Hippocampal formation (tissue), 2 donors: ENCODE measurements at places on chromosomes 7 and 10.

- DNase-seq: no peak
Observed at GRCh38 chr7:26959290-26959689, 94.9 kb upstream of the SKAP2 start.

DNA sequence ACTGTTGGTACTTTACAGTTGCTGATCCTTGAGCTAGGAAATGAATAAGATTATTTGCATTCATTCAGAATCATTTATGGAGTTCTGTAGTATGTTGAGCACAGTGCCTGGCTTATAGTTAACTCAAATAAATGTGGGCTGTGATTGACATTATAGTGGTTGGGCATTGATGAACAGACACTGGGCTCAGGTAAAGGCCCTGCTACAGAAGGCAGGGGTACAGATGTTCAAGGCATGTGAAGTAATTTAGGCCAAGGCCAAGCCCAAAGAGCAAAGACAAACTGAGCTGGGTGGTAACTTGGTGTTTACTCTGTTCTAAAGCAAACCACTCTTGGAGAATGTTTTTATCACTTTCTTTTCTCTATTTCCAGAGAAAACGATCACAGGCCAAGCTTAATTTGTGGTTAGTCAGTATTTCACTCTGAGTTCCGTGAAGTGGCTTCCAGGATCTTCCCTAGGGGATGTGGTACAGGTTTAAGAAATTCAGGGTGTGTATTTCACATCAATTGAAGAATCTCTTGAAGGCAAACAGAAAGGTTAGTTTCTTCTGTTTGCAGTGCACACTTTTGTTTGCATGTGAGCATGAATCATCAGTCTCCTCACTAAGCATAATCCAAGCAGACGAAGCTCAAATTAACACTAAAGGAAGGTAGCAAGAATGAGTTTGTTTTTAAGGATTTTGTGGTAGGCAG, 113.9 kb upstream of the PRR15 start:
- no peak for DNase-seq

DNA sequence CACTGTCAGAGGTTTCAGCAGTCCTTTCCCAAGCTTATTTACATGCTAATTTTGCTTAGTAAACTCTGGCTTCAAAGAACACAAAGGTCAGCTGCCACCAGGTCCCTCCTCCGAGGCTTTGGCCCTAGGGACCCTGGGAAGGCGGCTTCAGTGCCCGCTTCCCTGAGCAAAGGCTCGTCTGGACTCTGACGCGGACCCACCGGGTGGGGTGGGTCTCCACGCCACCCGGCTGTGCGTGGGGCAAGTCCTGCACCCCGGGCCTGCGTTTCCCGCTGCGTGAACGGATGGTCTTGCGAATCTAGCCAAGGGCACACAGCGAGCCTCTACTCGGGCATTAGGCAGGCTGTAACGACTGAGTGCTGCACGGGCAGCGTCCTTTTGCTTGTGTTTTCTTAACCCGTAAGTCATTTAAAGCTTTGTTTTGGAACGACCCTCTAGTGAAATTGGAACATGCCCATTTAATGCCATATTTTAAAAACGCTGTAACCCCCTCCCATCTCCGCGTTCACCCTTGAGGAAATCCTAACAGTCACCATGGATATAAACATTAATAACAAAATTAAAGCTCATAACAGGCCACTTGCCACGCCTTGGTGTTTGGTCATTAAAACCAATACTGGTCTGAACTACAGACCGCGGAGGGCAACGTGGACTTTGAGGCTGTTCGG, 828 bp downstream of the BNIP3 start:
- no peak for DNase-seq

GRCh38 chr7:21029006-21029405, 242.3 kb upstream of the SP8 start:
- no peak for DNase-seq

GRCh38 chr7:88759230-88760135, at the start of gene ZNF804B:
TSS of gene ZNF804B (plus strand) at chr7:88759700. CDS start at chr7:88759977, 277 bp downstream.
- DNase-seq: peak; percentile 20

- DNase-seq: no peak
Observed at GRCh38 chr7:2355705-2356008, 1.0 kb downstream of the EIF3B start.

- DNase-seq: no peak
Observed at GRCh38 chr7:139426258-139427028, 57.0 kb downstream of the KLRG2 start.

- no peak for DNase-seq
Observed at GRCh38 chr7:27103489-27104226, 1.2 kb upstream of the HOXA2 start.

DNA sequence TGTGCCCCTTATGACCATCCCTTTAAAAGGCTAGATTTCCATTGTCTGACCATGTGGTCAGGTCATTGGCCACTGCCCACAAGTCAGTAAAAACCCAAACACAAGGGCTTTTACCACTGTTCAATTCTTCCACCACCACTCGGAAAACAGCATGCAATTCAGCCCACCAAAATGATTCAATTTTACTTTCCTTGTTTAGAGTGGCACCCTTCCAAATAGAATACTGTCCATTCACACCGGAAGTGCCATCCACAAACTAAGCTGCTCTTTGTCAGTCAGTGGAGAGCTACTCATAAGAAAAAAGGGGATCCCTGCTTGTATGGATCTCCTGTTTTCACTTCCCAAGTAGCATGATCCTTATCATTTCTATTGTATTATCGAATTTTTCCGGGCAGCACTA, 350.7 kb upstream of the MBL2 start:
- DNase-seq: no peak

DNA sequence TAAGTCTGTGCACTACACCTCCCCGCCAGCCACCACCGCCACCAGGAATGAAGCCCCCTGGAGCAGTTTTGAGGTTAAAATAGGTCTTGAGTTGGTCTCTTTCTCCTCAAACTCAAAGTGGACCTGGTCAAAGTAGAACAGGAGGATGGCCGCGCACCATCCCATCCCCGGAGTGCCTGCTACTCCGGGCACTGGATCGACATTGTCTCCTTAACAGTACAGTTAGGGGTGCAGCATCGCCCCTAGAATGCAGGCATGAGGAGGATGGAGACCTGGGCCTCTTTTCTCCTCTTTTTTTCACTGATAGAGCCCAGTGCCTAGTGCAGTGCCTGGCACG, 145.5 kb downstream of the SLIT1 start:
- no peak for DNase-seq

DNA sequence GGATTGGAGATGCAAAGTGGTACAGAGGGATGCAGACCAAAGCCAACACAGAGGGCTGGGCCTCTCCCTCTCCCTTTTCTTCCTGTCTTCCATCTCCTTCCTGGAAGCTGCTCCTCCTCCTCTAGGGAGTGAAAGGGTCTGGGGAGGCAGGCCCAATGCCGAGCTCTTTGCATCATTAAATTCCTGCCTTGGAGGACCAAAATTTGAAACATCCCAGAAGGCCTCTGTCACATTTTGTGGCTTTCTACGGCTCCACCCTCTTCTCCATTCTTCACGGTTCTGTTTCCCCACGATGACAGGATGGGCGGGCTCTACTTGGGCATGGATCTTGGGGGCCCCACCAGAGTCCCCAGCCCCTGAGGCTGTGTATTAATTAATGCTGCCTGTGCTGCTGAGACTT, 76.4 kb downstream of the NEURL1 start:
- no peak for DNase-seq

DNA sequence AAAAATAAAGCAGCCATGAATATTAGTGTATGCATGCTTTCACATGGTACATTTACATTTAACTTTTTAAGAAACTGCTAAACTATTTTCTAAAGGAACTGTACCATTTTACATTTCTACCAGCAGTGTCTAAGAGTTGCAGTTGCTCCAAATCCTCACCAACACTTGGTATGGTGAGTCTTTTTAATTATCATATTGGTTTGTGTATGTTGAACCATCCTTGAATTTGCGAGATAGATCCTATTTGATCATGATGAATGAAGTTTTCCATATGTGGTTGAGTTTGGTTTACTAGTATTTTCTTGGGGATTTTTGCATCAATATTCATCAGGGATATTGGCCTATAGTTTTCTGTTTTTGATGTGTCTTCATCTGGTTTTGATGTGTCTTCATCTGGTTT, 1057.2 kb downstream of the LRMDA start:
- DNase-seq: no peak
